Glutamatergic neuron (in vitro differentiated cells): ENCODE measurements at places on chromosomes 2 and 18.

- peak; percentile 79 for DNase-seq
Observed at GRCh38 chr2:42102591-42103450, 55.0 kb downstream of the PKDCC start.

DNA sequence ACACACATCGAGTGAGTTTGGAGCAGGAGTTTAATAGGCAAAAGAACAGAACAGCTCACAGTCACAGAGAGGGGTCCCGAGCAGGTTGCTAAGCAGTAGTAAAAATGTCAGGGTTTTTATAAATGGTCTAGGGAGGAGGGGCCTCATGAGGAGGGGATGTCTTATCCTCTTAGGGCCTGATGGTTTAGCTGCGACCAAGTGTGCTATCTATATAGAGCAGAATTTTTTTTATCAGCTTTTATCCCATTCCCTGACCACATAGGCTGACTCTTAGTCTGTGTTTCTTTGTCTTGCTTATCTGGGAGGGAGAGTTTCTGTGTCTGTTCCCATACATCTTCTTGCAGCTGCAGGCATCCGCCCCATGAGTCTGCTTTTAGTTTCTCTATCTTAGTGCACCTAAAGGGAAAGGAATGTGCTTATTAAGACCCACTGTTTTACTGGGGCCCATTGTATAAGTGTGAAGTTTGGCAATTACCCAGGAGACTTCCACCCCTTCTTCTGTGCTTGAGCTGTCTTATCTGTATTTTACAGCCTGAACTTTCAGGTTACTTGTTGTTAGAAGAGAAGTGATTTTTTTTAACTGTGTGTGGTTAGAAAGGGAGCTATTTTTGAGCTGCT, 30.4 kb upstream of the GMCL1 start:
- no peak for DNase-seq

DNA sequence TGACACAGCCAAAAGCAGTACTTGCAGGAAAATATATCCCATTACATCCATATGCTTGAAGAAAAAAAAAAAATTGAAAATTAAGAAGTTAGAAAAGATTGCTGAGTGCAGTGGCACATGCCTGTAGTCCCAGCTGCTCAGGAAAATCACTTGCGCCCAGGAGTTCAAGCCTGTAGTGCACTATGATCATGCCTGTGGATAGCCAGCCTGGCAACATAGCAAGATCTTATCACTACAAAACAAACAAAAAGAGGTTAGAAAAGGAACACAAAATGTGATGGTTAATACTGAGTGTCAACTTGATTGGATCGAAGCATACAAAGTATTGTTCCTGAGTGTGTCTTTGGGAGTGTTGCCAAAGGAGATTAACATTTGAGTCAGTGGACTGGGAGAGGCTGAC, 361.9 kb downstream of the NYAP2 start:
- no peak for DNase-seq

GRCh38 chr2:30040147-30040546, 106.7 kb upstream of the YPEL5 start:
- no peak for DNase-seq
